ENCODE measurements at places on chromosomes 11 and 22. TPM values are rescaled to one million over a fixed set of nuclear protein-coding genes. Genes with fewer than 3 reads are reported as not detected.

DNA sequence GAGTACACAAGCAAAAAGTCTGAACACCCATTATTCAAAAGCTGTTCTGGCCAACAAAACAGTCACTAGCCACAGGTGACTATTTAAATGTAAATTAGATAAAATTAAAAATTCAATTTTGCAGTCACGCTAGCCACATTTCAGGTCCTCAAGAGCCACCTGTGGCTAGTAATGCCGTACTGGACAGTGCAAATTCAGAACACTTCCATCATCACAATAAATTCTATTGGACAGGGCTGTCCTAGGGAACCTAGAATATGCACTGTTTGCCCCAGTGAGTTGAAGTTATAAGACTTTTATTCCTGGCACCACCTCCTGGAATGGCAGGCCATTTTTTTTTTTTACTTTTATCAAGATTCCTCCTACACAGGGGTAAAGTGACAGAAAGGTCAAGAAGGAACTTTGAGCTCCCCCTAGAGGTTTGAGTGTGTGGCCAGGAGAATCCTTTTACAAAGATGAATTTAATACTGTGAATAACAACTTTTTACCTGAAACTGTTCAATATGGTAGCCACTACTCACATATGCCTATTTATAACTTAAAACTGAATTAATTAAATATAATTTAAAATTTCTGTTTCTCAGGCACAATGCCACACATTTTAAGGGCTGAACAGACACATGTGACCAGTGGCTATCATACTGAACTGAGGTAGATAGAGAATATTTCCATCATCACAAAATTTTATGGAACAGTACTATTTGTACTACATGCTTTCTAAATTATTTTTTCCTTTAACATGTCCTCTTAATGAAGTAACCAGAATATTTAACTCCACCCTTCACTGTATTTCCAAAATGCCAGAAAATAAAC is 6.5 kb downstream of the MSANTD2 start:
- DNase-seq: no peak

- DNase-seq: no peak
Measured at GRCh38 chr11:129699711-129700304, 115.8 kb upstream of the TMEM45B start.

DNA sequence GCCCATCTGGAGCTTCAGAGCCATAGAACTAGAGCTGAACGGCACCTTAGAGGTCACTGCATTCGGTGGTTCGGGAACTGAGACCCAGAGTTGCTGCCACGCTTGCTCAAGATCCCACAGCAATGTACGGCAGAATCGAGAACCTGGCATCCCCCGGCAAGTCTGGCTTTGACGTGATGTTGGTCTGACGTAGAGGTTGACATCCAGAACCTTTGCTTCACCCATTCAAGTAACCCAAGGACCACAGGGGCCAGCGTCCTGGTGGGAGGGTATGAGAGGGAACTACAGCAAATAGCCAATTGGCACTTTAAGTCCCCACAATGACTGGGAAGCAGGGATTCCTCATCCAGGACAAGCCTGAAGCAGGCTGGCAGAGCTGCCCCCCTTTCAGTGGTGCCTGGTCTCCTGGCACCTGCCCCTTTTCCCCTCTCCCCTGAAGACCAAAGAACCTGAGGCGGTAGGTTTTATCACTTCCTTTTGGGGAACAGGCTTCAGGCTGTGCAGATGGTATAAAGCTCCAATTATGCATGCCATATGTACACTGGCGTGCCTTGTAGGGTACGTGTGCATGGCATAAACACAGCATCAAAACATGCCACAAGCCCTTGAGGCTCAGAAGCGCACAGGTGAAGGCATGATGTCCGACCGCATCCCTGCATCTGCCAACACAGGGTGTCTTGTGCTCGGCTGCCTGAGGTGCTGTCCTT is 15.3 kb upstream of the TEF start:
- no peak for DNase-seq

DNA sequence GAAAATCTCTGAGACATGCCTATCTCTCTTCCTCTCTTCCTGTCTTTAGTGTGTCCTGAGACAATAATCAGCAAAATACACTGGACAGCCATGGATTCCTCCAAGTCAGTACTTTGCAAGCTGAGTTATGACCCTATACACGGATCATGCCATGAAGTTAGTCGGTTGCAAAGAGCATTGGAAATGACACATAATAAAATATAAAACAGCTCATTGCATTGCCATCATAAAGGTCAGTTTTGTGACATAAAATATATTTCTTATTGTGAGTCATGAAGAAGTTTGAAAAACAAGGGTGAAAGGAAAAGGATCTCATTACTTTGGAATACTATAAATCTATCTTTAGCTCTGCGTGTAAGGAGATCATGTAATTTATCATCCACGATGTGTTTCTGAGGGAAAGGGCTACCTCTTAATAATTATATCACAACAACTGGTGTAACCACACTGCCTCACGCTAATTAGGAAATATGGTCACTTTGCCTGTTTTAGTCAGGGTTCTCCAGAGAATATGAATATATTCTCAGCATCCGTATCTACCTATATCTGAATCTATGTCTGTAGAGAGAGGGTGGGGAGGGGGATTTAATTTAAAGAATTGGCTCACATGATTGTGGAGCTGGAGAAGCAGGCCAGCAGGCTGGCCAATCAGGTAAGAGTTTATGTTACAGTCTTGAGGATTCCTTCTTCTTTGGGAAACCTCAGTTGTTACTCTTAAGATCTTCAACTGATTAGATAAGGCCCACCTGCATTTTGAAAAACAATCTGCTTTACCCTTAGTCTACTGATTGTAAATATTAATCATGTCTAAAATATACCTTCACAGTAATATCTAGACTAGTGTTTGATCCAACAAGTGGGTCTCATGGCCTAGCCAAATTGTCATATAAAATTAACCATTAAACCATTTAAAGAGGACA is 198.8 kb downstream of the FAT3 start:
- no peak for DNase-seq

Gene DEFB131B
- not detected for total RNA-seq

- peak; percentile 47 for DNase-seq
Measured at GRCh38 chr22:48866906-48867681, 960.6 kb downstream of the BRD1 start.
